NCI-H1417 (cell line): ENCODE measurements at places on chromosomes 1 and 21.

GRCh38 chr1:101111461-101111860 lies 85.9 kb upstream of the DPH5 start:
- no peak for DNase-seq

GRCh38 chr1:67350783-67351182 lies 43.1 kb downstream of the IL12RB2 start:
- DNase-seq = no peak

GRCh38 chr1:180265871-180266270 lies 35.8 kb downstream of the LHX4 start:
- DNase-seq = no peak

GRCh38 chr1:186976700-186977099 lies 148.0 kb downstream of the PLA2G4A start:
- no peak for DNase-seq

GRCh38 chr1:43786201-43786958 lies 79.0 kb downstream of the ST3GAL3 start:
- DNase-seq = no peak

- DNase-seq = no peak
These were observed 16.4 kb upstream of the RNF186 start for GRCh38 chr1:19831441-19831840.

DNA sequence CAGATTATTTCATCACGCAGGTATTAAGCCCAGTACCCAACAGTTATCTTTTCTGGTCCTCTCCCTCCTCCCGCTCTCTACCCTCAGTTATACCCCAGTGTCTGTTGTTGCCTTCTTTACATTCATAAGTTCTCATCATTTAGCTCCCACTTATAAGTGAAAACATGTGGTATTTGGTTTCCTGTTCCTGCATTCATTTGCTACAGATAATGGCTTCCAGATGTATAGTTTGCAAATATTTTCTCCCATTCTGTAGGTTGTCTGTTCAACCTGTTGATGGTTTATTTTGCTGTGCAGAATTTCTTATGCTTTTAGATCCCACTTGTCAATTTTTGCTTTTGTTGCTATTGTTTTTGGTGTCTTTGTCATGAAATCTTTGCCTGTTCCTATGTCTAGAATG lies 21.1 kb upstream of the KCNH1 start:
- DNase-seq = no peak

DNA sequence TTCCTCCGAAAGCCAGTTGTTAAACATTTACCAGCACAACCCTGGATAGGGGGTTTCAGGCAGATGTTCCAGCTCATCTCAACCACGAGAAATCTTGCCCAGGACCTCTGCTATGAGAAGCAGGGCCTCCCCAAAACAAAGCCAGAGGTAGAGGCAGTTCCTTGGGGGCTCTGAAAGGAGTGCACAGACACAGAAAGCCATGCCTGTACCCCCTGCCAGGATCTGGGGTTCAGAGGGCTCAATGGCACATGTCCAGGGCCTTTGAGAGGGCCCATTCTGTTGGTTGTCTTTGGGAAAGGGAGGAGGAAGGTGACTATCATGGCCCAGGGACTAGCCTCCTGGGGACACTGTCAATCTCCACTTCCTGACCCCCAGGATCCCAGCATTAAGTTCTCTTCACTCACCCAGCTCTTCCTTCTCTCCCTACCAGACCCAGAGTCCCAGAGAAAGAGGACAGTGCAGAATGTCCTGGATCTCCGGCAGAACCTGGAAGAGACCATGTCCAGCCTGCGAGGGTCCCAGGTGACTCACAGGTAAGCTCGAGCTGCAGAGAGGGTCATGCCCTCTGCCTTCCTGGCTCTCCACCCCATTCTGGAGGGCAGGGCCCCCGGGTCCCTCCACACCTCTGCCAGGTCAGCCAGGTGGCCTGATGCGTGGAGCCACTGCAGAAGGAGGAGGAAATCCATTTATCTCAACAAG lies 116.4 kb upstream of the IPO9 start:
- DNase-seq = no peak

- no peak for DNase-seq
These were observed 36.8 kb upstream of the CXADR start for GRCh38 chr21:17476006-17476405.
